Naive thymus-derived CD8-positive, alpha-beta T cell (primary cell): ENCODE measurements at places on chromosomes 3 and 15. TPM values are rescaled to one million over a fixed set of nuclear protein-coding genes. Genes with fewer than 3 reads are reported as not detected.

DNA sequence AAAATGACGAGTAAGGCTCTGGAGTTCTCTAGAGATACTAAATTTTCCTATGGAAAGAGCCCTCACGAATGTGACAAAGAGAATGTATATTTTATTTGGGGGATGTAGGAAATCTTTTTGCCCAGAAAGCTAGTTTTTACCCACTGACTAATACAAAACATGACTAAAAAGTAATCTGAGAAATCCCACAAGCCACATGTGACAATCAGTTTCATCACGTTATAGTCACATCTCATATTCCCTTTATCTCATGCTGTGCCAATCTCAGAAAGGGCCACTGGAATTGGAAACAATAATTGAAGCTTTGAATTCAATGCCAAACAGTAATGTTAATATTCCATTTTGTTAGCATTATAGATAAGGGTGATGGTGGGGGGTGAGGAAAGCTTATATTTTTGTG lies 509.0 kb upstream of the GOLIM4 start:
- H3K27ac ChIP-seq, result no peak overlapping the region
- H3K27me3 ChIP-seq, result no peaks in the 10 kb centered on the region
- H3K36me3 ChIP-seq, result no peaks in the 10 kb centered on the region
- DNase-seq, result no peak
- no peaks in the 10 kb centered on the region for H3K4me1 ChIP-seq

DNA sequence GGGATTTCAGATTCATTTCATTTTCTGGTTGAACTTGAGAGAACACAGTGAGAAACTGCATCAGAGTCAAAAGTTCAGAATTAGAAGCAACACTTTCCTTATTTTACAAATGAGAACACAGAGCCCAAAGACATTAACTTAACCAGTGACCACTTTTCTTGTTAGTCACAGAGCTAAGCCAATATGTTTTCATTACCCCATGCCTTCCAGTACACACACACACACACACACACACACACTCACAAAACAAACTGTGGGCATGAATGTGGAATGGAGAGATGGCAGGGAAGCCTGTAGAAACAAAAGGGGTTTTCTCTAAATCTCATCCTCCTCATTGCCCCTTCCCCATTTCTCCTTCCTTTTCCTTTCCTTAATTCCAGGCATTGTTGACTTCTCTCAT lies 267.4 kb upstream of the GADL1 start:
- no peaks in the 10 kb centered on the region for H3K27me3 ChIP-seq
- H3K36me3 ChIP-seq, result no peaks in the 10 kb centered on the region
- DNase-seq, result no peak
- no peak overlapping the region for H3K27ac ChIP-seq

DNA sequence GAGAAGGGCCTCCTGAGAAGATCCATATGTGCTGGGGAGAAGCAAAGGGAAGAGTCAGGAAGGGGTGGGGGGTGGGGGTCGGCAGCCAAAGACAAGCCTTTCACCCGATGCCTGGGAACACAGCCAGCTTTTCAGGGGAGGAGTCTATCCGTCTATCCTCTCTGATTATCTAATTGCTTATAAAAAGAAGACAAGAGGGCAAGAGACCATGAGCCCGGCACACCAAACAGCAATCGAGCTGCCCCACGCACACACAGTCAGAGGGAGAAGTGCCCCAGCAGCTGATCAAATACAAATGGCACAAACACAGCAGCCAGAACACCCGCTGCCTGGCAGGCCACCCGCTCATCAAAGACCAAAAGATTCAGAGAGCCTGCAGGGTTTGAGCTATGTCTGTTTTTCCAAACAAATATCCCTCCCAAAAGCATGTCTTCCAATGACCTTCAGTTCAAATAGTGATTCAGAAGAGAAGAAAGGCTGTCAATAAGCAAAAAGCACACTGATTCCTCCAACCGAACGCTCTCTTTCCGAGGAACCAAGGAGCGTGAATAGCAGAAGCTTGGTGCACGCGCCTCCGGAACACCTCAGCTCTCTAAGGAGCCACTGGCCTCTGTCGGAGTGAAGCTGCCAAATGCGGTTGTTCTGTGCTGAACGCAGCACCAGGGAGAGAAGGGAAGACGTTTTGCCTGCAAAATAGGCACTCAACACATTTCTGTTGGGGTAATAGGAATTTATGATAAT lies 419.2 kb downstream of the OCA2 start:
- no peaks in the 10 kb centered on the region for H3K4me1 ChIP-seq
- no peaks in the 10 kb centered on the region for H3K36me3 ChIP-seq
- H3K4me3 ChIP-seq, result no peak overlapping the region
- DNase-seq, result no peak

GRCh38 chr3:40690749-40691451 lies 166.1 kb downstream of the ZNF621 start:
- H3K27ac ChIP-seq, result no peak overlapping the region
- H3K36me3 ChIP-seq, result no peaks in the 10 kb centered on the region
- no peaks in the 10 kb centered on the region for H3K4me1 ChIP-seq
- H3K4me3 ChIP-seq, result no peak overlapping the region
- peaks cover 12% of the 10 kb centered on the region for H3K27me3 ChIP-seq

DNA sequence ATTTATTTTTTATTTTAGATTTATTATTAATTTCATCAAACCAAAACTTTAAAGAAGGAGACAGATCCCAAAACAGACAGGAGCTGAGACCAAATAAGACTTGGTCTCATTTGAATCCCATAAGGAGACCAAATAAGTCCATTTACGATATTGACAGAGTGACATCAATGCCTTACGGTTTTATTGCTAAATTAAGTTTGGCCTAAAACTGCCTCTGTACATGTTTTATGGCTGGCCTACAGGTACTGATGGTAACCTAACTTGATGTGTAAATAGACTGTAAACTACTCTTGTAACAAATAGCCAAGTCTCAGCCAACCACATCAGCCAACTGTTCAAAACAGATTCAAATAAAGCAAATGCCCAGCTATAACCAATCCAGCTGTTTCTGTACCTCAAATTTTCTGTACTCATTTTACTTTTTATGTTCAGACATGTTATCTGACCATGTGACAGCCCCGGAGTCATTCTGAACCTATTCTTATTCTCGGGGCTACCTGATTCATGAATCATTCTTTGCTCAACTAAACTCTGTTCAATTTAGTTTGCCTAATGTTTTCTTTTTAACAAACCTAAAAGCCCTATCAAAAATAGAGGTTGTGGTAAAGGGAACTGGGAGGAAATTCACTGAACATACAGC lies 89.4 kb upstream of the CDAN1 start:
- H3K27me3 ChIP-seq, result no peaks in the 10 kb centered on the region
- DNase-seq, result no peak
- no peak overlapping the region for H3K27ac ChIP-seq
- H3K4me3 ChIP-seq, result no peak overlapping the region
- H3K36me3 ChIP-seq, result peaks cover 28% of the 10 kb centered on the region

- peaks cover 2% of the 10 kb centered on the region for H3K4me1 ChIP-seq
- no peak overlapping the region for H3K27ac ChIP-seq
- no peak for DNase-seq
- peaks cover 29% of the 10 kb centered on the region for H3K27me3 ChIP-seq
- H3K36me3 ChIP-seq, result no peaks in the 10 kb centered on the region
Observed at GRCh38 chr3:63279005-63279841, 1.1 kb downstream of the SYNPR start.

DNA sequence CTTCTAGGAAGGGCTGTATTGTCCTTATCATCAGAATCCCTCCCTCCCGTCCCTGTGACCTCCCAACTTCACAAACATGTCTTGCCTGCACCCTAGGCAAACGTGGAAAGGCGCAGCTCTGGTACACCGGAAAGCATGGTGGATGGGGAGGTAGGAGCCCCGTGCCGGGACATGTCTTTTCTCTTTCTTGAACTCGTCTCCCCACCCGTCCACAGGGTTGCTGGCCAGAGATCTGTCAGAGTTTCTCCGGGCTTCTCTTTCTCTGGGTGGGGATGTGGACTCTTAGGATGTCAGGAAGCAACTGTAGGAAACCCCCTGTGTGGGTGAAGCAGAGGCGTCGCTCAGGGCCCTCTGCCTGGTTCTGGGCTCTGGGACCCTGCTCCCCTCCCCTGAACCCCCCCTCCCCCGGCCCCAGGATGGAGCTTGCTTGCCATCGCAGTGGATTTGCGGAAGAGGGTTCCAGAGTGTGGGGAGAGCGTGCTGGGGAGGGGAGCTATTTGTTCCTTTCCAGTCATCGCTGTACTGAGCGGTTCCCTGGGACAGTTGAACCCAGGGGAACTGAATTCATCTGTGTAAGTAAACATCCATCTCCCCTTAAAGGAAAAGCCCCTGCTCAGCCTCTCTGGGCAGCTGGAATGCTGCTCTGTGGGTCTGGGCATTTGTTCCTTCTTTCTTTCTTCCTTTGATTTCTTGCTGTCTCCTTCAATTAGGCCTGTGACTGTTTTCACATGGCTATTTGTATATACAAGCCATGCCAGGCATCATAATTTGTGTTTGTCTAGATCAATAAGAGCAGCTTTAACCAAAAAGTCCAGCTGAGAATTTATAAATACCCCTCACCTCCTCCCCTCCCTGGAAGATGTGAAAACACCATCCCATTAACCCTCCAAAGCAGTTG lies 72.8 kb downstream of the SMAD3 start:
- H3K4me1 ChIP-seq, result peaks cover 47% of the 10 kb centered on the region
- H3K36me3 ChIP-seq, result no peaks in the 10 kb centered on the region
- H3K27me3 ChIP-seq, result no peaks in the 10 kb centered on the region

DNA sequence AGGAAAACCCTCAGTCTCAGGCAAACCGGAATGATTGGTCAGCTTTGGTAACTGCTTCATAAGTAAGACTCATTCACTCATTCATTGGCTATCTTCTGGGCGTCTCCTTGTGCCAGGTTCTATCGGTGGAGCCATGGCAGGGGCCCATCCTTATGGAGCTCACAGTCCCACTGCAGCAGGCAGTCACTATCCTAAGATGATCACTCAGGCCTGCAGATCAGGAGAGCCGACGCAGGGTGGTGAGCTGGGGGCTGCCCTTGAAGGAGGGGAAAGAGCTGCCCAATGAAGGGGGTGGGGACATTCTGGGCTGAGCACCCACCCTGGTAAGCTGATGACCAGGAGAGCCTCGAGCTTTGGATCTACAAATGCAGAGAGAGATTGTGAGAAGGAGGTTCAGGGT lies 20.5 kb upstream of the FGD5 start:
- no peak overlapping the region for H3K27ac ChIP-seq
- no peak for DNase-seq
- no peaks in the 10 kb centered on the region for H3K36me3 ChIP-seq

DNA sequence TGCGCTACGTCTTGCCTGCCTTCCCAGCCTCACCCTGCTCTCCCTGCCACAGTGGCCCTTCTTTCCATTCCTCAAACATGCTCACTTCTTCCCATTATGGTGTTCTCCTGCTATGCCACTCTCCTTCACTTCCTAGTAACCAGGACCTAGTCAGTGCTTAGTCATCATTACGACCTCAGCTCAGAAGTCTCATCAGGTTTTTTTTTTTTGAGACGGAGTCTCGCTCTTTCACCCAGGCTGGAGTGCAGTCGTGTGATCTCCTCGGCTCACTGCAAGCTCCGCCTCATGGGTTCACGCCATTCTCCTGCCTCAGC lies 149.5 kb downstream of the GREM1 start:
- H3K27me3 ChIP-seq, result no peaks in the 10 kb centered on the region
- no peak overlapping the region for H3K27ac ChIP-seq
- H3K4me3 ChIP-seq, result no peak overlapping the region
- DNase-seq, result no peak
- H3K36me3 ChIP-seq, result no peaks in the 10 kb centered on the region

DNA sequence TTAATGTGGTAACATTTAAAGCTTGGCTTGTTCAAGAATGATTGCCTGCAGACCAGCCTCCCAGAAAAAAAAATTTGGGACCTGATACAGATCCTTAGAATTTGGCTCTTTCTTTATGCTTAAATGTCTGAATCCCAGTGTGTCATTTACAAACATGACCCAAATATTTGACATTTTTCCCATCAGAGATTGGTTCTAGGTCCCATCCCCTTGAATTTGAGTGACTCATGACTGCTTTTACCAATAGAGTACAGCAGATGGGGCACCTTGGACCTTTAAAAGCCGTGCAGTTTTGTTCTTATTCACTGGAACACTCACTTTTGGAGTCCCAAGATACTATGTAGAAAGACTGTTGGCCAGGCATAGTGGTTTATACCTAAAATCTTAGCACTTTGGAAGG lies 231.6 kb downstream of the ZIC1 start:
- H3K27ac ChIP-seq, result no peak overlapping the region
- H3K36me3 ChIP-seq, result no peaks in the 10 kb centered on the region
- H3K4me1 ChIP-seq, result no peaks in the 10 kb centered on the region
- DNase-seq, result no peak
- no peaks in the 10 kb centered on the region for H3K27me3 ChIP-seq

DNA sequence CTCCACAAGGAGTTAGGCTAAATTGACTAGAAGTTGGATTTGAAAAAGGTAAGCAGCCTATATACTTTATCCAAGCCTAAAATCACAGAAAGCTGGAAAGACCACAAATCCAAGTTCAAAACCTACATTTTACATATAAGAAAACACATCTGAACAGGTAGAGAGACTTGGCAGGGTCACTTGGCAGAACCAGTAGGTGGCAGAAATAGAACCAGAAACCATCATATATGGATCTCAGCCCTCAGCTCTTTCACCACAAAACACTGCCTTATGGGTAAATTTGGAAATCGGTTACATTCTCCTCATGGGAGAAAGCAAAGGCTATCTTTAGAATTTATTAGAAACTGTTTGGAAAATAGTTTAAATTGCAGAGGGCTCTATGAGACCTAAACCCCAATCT lies 44.2 kb downstream of the MKRN2 start:
- H3K4me1 ChIP-seq, result peaks cover 2% of the 10 kb centered on the region
- peaks cover 94% of the 10 kb centered on the region for H3K36me3 ChIP-seq
- H3K27me3 ChIP-seq, result no peaks in the 10 kb centered on the region
- no peak overlapping the region for H3K4me3 ChIP-seq
- no peak for DNase-seq

Gene LAMB2
- total RNA-seq, result 1.0 TPM

Gene ADCY5
- total RNA-seq, result not detected
